GM12878 (cell line): ENCODE measurements at places on chromosomes 2 and 18. TPM values are rescaled to one million over a fixed set of nuclear protein-coding genes. Genes with fewer than 3 reads are reported as not detected.

GRCh38 chr18:56052202-56052601 is 464.2 kb upstream of the TCF4 start:
- DNase-seq = no peak

DNA sequence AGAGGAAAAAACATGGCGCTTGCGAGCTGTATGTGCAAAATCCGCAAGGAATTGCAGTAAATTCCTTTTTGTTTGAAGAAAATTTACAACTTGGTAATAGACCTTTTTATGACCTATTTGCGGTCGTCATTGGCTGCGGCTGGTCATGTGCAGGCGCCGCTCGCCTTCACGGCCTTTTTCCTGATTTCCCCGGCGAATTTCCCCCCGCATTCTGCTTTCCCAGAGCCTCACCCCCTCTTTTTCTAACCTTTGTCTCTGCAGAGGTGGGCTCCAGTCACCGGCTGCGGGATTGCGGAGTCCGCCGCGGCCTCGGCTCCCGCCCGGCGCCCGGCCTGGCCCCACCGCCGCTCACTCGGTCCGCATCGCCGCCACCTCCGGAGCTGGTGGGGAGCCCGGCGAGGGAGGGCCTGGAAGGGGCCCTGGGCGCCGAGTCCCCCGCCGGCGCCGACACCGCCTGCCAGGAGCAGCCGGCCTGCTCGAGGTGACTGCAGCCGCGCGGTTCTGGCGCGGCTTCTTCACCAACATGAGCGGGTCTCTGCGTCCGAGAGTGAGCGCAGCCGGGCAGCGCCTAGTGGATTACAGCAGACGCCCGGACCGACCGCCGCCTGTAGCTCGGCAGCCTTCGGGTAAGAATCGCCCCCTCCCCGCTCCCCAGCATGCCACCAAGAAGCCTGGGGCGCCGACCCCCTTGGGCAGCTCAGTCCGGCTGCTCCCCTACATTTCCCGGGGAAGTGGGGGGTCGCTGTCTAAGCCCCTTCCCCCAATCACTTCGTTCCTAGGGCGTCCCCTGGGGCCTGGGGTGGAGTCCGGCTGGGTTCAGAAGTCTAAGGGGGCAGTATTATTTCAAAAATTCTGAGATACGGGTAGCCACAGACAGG is 7.1 kb downstream of the HOXD8 start:
- no peak for DNase-seq

DNA sequence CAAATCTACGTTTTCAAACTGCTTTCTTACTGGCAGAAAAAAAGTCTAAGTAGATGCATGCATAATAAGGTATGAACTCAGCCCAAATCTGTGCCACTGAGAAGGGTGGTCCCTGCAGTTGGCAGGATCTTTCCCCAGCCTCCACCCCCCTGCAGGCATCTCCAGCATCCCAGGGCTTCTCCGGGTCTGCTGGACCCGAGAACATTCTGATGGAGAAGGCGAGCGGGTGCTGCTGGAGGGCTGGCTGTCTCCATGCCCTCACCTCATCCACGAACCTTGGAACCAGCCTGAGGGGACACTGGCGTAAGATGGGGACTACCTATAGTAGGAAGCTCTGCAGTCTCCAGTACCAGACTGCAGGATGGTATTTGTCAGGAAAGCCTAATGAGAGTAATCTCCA is 198.9 kb downstream of the HDAC4 start:
- no peak for DNase-seq

- no peak for DNase-seq
These were observed 83.5 kb upstream of the HAAO start for GRCh38 chr2:42875880-42876279.

GRCh38 chr2:236608710-236609109 is 39.1 kb downstream of the ACKR3 start:
- no peak for DNase-seq

- DNase-seq = no peak
These were observed 44.6 kb downstream of the DPP4 start for GRCh38 chr2:162029287-162029901.

DNA sequence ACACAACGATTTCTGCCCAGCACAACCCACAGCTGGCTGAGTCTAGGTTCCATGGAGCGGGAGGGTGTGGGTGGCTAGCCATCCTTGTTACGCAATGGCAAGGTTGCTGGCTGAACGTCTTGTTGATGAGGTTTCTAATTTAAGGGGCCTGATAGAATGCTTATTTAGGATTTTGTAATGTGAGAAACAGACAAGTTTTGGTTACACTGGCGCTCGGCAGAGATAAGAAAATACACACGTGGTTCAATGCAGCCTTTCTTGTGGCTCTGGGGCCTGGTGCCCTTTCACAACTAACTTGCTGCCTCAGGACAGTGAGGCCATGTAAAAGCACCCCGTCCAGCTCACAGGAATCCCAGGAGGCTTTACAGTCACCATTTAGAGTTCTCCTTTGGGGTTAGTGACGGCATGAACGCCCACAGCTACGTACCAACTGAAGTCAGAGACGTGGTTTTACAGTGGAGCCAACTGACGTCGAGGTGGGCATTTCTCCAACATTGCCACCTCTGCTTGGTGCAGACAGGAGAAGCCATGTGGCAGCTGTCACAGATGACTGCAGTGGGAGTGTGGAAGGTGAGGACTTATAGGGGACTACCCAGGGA is 29.7 kb upstream of the PIEZO2 start:
- no peak for DNase-seq

GRCh38 chr2:96940001-96940615 is 46.3 kb downstream of the FAM178B start:
- no peak for DNase-seq

- no peak for DNase-seq
These were observed 84.6 kb downstream of the MAIP1 start for GRCh38 chr2:200039724-200040650.

- peak; percentile 66 for DNase-seq
These were observed 24.3 kb downstream of the TRAPPC12 start for GRCh38 chr2:3403587-3404334.

DNA sequence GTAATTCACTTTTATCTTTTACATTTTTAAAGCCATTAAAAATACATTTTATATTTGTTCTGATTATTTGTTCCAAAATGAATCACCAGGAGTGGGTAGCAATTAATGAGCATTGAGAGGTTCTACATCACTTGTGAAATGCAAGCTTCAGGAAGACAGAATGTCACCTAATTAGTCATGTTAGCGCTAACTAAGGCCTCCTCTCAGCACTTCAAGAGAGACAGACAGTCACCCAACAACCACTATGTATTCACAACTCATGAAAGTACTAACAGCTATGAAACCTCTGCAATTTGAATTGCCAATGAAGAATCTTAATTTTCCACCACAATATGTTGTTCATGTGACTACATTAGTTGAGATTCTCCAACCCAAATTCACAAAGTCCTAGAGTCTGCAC is 611.0 kb downstream of the KCNJ3 start:
- no peak for DNase-seq

- DNase-seq = no peak
These were observed 69.8 kb upstream of the GALNT3 start for GRCh38 chr2:165863810-165864261.

DNA sequence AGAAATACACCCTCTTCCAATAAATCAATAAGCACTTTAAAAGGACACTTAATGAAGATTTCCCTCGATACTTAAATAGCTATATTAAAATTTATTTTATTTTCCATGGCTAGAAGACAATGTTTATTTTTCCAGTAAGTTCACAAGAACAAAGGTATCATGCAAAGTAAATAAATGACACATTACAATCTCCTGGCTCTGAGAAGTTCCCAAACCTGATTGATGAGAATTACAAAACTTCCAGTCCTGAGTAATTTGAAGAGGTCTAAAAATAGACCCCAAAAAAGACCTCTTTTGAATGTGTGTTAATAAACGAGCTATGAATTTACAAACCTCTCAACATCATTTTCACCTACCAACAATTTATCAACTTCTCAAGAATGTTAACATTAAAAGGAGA is 1.5 kb upstream of the PEX13 start:
- no peak for DNase-seq

The RNF144A gene
- 0.19 and 0.40 TPM in 2 replicates for polyA plus RNA-seq

The PTRHD1 gene
- polyA plus RNA-seq = 52.2 and 61.8 TPM in 2 replicates

The SKA1 gene
- 28.2 and 34.2 TPM in 2 replicates for polyA plus RNA-seq
